Left hindlimb (tissue), 1 donor: ENCODE measurements at places on chromosomes 3 and 15.
A peak's percentile ranks its signal among the peaks of the same experiment; 100 is the strongest.

- DNase-seq: no peak
Measured at GRCh38 chr15:37083610-37084009, 16.7 kb downstream of the MEIS2 start.

GRCh38 chr3:13796701-13797460 is 83.0 kb downstream of the WNT7A start:
- DNase-seq: no peak

DNA sequence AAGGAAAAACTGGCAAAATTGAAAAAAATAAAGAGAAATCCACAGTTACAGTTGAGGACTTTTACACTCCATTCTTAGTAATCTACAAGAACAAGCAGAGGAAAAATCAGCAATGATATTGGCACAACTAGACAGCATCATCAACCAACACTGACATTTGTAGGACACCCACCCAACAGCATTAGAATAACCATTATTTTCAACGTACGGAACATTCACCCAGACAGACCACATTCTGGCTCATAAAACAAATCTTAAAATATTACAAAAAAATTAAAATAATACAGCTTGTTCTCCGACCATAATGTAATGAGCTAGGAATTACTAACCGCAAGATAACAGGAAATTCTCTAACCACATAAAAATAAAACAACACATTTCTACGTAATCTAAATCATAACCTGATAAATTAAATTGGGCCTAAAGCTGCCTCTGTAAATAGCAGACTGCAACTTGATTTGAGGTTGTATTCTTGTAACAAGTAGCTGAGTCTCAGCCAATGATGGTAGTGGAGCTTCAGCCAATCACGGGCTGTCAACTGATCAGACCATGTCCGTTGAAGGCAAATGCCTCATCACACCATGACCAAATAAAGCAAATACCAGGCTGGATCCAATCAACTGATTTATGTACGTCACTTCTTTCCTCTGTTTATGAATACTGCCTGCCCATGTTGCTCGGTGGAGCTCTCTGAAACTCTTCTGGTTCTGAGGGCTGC is 9.2 kb downstream of the PLSCR4 start:
- DNase-seq: no peak

- DNase-seq: no peak
Measured at GRCh38 chr3:195421400-195421799, 21.4 kb downstream of the ACAP2 start.

GRCh38 chr3:18410205-18410604 is 14.9 kb downstream of the SATB1 start:
- DNase-seq: no peak

DNA sequence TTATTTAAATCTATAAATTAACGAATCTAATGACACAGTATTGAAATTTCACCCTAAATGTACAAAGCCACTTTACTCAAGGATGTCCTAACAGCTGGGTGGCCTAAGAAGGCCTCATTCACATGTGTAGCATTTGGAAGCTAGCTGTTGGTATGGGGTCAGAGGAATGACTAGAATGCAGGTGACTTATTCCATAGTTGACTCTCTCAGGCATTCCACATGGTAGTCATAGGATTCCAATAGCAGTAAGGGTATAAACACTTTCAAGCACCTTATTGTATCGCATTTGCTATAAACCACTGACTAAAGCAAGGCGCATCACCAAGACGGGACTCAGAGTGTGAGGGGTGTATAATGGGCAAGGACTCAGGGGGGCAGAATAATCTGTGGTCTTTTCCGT is 294.8 kb upstream of the EPHA3 start:
- DNase-seq: no peak

GRCh38 chr3:114120211-114120610 is 58.6 kb downstream of the DRD3 start:
- DNase-seq: no peak

DNA sequence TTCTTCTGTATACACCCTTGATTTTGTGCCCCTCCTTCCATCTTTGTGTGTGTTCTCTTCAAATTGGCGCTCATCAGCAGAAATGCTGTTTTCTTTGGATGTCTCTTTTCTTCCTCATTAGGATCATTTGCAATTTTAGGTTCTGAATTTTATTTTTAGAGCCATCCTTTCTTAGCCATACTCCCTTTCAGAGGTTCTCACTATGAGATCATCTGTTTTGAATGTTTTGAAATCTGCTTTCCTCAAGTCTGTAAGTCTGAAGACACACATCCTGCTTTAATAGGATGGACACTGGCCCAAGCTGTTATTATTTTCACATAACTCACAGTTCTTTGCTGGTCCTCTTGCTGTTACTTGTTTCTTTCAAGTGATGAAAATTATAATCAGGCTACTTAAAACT is 124.8 kb downstream of the BDH1 start:
- DNase-seq: no peak

DNA sequence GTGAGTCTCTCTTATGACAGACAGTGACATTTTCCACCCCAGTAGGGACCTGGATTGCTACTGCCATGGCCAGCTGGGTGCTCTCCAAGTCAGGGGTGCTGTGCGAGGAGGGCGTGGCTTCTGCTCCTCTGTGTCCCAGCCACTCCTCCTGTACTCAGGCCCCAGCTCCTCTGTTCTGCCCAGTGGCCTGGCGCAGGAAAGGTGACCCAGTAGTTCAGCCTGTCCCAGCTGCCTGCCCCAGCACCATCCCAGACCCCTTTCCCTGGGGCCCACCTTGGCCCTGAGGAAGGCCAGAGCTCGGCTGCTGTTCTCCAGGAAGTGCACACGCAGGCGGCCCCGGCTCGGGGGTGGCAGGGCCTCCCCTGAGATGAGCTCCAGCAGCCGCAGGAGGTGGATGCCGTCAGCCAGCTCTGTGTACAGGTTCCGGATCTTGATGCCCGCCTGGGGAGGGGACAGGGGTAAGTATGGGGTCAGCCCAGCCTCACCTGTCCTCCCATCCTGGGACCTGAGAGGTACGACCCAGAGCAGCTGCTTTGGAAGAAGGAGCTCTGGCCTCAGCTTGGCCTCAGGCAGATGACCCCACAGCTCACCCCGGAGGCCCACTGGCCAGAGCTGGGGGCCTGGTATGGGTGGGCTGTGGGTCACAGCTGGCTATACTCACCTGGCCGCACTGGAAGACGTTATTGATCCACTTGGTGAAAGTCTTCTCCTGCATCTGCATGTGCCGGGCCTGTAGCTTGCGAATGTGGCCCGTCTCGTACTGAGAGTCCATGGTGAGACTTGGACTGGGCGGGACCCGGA is 1.0 kb downstream of the SPTBN5 start:
- DNase-seq: no peak

GRCh38 chr15:29970402-29970695 is 112.4 kb upstream of the GOLGA8J start:
- DNase-seq: no peak

DNA sequence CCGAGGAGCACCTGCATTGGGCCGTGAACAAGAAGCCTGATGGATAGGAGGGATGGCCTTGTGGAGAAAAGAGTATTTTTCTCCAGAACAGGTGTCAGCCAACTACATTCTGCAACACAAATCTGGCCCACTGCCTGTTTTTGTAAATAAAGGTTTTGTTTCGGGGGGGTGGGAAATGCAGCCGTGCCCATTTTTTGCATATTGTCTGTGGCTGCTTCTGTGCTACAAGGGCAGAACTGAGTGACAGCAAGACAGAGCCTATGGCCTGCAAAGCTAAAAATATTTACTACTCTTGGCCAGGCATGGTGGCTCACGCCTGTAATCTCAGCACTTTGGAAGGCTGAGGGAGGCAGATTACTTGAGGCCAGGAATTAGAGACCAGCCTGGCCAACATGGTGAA is 95.9 kb upstream of the AKAP13 start:
- DNase-seq: no peak

DNA sequence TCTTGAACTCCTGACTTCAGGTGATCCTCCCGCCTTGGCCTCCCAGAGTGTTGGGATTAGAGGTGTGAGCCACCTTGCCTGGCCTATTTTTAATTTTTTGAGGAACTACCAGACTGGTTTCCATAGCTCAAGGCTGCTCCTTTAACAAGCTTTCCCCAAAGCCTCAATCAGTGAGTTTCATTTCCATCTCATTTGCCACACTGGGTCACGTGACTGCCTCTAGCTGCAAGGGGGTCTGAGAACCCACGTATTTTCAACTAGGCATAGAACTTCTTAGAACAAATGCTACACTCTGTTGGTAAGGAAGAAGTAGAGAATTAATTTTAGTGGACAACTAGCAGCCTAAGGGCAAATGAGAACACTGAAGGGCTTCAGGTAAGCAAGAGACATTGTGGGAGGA is 3.1 kb upstream of the CD276 start:
- DNase-seq: no peak

DNA sequence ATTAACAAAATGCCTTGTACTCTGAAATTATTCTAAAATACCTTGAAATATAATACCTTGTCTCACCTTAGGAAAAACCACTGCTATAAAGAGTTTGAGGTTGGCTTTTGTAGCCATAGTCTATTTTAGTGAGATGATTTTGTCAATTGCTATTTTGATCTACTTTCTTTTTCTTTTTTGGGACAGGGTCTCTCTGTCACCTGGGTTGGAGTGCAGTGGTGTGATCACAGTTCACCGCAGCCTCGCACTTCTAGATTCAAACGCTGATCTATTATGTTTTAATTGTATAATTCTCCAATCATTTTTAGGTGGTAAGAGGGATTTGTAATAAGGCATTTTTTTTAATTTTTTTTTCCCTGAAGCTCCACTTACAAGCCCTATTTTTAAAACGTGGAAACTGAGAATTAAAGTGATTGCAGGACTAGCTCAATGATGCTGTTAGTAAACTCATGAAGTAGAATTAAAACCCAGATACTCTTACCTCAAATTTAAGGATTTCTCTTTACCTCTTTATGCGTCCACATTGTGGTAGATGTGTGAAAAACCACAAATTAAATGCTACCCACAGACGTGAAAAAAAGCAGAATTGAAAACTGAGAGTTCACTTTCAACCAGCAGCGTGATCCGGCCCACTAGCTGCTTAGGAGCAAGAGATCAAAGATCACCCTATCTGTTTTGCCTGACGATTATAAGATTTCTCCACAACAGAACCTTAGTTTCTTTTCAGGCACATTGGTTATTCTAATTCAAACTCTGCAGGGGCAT is 384.2 kb downstream of the CGGBP1 start:
- no peak for DNase-seq

GRCh38 chr3:194386066-194386465 is 13.0 kb downstream of the GP5 start:
- no peak for DNase-seq

GRCh38 chr15:70853318-70853972 is 512 bp downstream of the LARP6 start:
- peak; percentile 70 for DNase-seq

DNA sequence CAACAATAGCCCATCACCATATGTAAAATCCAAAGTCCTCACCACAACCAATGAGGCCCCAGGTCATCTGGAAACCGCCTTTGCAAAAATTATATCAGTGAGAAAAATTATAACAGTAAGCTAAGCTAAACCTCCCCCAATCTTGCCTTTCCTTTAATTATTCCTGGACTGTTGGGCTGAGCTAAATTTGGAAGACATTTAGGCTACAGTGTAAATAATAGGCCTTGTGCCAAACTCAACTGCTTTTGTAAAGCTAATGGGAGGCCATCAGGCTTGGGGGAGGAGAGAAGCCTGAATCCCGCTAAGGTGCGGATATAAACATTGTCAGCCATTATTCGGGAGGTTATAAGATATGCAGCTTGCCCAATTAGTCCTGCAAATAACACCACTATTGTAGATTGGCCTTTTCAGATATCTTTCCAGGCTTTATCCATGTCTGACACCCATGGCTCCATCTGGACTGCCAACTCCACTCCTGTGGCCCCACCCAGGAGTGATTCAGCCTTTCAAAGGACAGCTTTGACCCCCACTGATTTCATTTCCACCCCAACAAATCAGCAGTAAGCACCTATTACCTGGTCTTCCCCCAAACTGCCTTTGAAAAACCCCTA is 53.0 kb upstream of the CA12 start:
- no peak for DNase-seq

GRCh38 chr15:42166225-42166940 is 9.9 kb upstream of the PLA2G4F start:
- no peak for DNase-seq

GRCh38 chr15:78342021-78342420 is 1.9 kb downstream of the CRABP1 start:
- DNase-seq: peak; percentile 54

- no peak for DNase-seq
Measured at GRCh38 chr15:34754674-34755418, at the start of gene GJD2. Gene GJD2, minus strand, starts transcription at chr15:34754998. Its CDS starts 510 bp downstream, at chr15:34754488.

DNA sequence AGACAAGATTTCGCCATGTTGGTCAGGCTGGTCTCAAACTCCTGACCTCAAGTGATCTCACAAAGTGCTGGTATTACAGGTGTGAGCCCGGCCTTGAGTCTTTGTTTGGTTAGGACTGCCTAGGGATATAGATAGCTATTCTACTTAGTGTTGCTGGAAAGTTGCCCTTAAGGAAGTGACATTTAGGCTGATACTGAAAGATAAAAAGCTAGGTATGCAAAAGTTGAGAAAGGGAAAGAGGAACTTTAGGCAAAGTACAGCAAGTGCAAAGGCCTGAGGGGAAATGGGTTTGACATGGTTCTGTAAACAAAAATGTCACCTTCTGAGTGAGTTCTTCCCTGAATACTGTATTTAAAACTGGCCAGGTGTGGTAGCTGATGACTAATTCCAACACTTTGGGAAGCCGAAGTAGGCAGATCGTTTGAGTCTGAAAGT is 111.5 kb downstream of the ZNF609 start:
- no peak for DNase-seq

DNA sequence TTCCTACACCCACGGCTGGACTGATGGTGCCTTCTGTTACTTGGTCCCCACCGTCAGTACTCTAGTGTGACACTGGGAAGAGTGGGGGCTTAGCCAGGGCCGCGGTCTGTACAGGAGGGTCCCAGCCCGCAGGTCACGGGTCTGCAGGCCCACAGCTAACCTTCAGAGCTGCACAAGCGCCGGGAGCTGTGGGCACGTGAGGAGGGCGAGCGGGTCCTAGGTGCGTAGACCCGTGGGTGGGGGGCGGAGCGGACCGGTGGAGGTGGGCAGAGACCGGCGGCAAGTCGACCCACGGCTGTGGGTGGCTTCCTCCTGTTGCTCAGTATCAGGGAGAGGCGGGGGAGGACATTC is 1.2 kb downstream of the TNFAIP8L3 start:
- peak; percentile 49 for DNase-seq

DNA sequence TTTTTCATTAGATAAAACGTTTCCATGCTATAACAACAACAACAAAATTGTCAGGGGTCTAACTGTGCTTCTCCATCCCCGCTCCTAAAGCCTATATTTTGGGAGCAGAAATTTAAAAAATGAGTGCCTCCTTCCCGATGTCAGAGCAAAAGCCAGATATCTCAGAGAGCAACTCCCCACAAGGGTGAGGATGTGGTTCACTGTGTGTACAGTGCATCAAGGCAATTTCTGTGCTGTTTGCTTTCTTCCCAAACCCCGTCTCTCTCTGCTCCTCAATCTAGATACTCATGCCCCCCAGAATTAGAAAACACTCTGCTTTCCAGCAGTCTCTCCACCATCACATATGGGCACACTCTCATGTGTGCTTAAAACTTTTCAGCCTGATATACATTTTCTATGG is 76.7 kb upstream of the MBNL1 start:
- no peak for DNase-seq

- no peak for DNase-seq
Measured at GRCh38 chr3:102525624-102526023, 90.8 kb downstream of the ZPLD1 start.

GRCh38 chr15:52735231-52736089 is 54.7 kb downstream of the ONECUT1 start:
- DNase-seq: peak; percentile 34

- DNase-seq: no peak
Measured at GRCh38 chr3:17021614-17022013, 136.9 kb downstream of the PLCL2 start.
